NCI-H510A (cell line): ENCODE measurements at places on chromosomes 6 and 20.

DNA sequence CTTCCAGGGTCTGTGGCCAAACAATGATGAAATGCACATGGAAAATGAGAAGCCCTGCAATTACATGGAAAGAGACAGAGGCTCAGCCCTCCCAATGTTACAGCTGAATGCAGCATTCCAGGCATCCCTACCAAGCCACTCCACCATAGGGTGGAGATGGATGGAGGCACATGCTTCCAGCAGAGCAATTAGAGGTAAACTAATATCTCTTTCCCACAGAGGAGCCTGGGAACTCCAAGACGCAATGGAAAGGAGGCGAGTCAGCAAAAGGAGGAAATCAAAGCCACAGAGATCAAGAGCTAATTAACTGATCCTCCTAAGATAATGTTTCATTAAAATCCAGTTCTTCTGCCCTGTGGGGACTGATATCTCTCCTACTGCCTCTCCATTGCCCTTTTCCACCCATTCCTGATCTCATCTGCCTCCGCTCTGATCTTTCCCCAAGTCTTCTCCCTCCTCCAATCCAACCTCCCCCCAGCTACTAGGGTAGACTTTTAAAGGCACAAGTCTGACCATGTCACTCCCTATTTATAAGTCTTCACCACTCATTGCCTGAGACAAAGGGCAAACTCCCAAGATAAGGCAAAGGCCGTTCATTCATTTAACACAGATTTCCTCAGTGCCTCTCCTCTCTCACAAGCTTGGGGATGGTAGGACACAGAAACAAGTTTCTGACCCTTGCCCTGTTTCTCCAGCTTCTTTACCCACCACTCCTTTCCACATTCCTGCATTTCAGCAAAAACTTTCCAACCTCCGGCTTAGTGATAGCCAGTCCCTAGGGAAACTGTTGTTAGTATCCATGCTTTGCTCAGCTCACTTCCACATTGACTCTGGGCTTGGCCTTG, 14.3 kb upstream of the KCNB1 start:
- no peak for DNase-seq

DNA sequence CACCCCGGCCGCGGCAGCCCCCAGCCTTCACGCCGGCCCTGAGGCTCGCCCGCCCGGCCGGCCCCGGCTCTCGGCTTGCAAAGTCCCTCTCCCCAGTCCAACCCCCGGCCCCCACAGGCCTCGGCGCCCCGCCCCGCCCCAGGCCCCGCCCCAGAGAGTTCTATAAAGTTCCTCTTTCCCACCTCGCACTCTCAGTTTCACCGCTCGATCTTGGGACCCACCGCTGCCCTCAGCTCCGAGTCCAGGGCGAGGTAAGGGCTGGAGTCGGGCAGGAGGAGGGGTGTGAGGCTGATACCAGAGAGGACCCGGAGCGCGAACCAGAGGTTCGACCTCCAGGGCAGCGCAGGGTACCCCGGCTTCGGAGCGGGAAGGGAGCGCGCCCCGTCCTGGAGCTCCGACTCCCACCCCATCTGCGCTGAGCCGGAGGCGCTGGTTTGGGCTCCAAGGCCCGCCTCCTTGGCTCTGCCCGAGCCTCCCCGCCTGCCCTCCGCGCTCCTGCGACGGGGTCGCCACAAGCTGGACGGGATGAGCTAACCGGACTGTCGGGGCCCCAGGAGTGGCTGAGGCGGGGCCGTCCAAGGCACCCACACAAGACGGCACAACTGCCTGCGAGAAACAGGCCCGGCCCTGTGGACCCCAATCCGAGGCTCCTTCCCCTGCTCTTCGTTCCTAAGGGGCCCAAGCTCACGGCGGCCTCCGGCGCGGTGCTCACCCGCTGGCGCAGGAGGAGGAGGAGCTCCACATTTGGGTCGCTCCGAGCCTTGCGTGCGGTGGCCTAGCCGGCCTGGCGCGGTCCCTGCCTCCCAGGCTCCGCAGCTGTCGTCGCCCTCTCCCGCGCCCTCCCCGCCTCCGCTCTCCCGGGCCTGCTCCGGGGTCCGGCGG, at the start of gene IRF4:
Gene IRF4, plus strand, starts transcription at position 194 of the 882 bp plus-strand sequence. CDS start 1,401 bp downstream, outside the sequence.
- DNase-seq: no peak

DNA sequence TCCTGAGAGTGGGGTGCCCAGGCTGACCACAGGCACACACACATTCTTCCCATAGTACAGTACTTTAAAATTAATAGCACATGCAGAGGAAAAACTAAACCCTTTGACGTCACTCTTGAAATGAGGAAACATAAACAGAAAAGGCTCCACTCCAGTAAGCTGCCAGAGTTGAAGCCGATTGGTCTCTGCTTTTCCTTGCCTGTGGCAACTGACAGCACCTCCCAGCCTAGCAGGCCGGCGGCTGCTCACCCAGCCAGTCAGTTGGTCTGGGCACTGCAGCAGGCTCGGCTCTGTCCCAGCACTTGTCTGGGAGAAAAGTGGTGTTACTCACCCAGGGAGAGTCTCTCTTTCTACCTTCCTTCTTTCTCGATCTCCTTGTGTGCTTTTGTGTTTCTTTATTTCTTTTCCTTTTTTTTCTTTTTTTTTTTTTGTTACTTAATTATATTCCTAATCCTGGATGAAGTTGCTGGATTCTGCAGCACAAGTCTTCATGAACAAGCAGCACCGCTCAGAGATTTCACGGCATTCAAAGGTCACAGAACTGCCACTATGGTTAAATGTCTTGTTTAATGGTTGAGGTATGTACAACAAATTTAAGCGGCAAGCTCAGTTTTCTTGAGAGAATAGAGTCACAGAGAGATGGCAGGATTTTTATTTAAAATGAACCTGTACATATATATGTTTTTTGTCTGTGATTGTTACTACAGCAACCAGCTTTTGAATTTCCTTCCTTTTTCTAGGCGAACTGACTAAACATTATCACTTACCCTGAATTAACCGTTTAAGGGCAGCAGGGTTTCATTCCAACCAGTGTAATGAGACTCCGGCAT, at the start of gene PDE7B:
Gene PDE7B, plus strand, starts transcription at position 260 of the 830 bp plus-strand sequence.
- peak; percentile 18 for DNase-seq

DNA sequence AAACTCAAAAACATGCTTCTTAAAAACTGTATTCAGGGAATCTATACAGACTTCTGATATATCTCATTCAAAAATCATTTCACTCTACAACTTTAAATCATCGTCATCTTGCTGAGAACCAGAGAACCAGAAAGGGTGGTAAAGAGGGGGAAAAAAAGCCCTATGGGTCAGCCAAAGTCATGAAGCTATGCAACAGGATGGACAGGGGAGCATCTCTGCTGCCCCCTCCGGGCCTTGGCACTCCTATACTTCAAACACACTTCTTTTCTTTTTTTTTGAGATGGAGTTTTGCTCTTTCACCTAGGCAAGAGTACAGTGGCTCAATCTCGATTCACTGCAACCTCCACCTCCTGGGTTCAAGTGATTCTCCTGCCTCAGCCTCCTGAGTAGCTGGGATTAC, 73.5 kb upstream of the NFATC2 start:
- no peak for DNase-seq

DNA sequence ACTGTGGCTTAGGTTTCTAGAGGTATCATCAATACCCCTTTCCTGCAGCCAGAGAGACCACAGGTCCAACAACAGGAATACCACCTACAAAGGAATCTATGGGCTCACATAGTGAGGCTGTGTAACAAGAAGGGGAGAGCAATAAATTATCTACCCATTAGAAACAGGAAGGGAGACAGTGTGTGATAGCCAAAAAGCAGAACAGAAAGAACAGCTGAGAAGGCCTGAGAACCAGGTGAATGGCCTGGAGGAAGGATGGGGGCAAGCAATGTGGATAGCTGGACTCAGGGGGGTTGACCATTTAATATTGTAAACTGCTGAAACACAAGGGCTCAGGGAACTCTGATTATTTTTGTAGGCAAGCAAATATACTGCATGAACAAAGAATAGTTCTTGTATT, 628.2 kb downstream of the COL12A1 start:
- no peak for DNase-seq

DNA sequence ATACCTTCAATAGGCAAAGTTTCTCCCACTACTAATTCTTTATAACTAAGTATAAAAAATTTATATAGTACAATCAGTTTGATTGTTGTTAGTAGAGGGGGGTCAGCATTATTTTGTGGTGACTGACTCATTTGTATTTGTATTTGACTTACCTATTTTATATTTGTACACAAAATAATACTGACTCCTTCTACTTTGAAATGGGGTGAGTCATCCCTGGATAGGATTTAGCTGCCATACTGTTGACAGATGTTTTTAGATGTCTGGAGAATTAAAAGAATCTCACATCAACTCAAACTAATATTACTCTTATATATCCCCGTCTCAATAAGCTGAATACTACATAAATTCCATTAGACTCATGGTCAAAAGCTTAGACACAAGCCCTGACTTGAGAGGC, 114.9 kb downstream of the FRK start:
- DNase-seq: no peak

GRCh38 chr6:111256646-111257045, 169.3 kb downstream of the SLC16A10 start:
- DNase-seq: no peak

DNA sequence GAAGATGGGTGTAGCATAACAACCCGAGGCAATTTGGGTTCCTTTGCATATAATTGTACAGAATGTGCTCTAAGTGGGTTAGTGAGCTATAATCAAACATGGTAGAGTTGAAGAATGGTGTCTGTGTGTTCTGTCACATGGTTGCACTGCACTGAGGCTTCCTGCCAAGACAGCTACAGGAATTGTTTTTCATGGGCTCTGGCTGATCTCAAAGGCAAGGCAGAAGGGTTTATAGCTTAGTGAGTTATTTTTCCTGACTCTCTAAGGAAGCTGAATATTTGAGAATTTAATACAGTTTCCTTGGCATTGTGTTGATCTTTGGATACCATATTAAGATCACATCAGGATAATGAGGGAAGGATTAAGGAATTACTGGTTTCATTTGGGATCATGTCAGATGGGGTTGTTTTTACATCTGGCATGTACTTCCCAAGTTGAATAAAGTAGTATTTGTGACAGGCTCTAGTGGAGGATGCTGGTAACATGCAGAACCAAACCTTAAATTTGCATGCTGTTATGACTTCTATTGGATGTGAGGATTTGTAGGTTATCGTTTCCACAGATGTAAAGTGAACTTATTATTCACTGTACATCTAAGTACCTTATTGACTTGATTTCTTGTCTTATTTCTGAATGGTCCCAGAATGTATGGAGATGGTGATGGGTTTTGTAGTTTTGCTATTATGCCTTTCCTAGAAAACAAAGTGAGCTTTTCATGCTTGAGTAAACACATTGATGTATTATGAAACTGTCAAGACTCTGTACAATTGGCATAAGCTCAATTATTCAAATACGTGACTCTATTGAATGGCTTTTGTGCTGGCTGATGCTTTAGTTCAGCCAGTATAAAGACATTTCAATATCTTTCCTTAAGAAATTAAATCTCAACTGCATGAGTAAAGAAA, 43.3 kb downstream of the LRRC1 start:
- no peak for DNase-seq

- DNase-seq: no peak
Measured at GRCh38 chr6:164097551-164098398, 683.3 kb downstream of the QKI start.

DNA sequence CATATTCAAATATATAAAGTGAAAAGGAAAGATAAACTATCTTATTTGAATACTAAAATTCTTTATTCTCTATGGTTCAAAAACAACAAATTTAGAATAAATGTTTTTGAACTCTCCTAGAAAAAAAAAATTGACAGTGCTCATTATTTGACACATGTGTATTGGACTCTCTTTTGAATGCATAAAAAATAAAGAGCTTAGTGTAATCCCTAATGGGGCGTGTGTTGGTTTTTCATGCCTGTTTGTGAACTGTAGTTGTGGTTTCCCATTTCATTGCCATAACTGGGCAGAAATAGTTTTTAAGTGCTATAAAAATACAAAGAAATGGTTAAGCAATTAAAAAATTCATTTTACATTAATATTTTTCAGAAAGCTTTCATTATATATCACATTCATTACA, 101.3 kb downstream of the REV3L start:
- no peak for DNase-seq

DNA sequence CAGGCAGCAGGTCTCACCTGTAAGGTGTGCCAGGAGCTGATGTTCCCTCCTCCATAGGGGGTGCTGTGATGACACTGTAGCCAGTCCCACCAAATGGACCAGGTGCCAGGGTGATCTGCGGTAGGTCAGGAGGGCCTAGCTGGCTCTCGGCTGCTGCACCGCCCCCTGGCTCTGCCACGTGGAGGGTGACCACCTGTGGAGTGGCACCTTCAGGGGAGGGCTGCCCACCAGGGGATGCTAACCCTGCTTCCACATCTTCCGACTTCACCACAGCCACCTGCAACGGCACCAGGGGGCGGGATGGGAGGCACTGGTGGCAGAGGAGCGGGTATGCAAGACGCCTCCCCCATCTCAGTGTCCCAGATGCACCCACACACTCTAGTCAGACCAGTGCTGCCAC, 18.3 kb downstream of the ZNF335 start:
- no peak for DNase-seq

DNA sequence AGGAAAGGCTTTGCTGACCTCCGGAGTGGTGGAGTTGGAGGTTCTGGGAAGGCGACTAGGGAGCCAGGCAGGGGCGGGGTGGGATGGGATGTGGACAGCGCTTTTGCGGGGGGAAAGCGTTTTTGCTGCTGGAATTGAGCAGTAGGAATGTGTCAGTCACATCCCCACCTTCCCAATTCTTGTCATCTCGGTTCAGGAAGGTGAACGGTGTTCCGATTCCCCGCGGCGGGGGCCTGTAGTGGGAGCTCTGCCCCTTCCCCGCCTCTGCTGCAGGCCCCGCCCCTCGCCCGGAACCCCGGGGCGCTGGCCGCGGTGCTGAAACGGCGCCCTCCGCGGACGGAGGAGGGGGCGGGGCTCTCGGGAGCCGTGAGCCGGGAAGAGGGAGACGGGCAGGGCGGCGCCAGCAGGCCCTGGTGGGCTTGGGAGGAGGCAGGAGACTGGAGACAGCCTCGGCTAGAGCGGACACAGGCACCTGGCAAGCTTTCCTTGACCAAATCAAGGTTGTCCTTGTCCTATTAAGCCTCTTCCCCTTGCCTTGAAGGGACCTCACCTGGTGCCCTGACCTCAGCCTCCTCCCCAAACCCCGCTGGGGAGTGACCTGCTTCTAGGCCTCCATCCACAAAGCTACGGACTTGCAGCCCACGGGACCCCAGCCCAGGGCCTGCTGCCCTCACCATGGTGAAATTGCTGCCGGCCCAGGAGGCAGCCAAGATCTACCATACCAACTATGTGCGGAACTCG, at the start of gene LHFPL5:
Gene LHFPL5, plus strand, starts transcription at position 357 of the 741 bp plus-strand sequence. Its CDS starts 319 bp downstream, at position 676.
- peak; percentile 79 for DNase-seq

DNA sequence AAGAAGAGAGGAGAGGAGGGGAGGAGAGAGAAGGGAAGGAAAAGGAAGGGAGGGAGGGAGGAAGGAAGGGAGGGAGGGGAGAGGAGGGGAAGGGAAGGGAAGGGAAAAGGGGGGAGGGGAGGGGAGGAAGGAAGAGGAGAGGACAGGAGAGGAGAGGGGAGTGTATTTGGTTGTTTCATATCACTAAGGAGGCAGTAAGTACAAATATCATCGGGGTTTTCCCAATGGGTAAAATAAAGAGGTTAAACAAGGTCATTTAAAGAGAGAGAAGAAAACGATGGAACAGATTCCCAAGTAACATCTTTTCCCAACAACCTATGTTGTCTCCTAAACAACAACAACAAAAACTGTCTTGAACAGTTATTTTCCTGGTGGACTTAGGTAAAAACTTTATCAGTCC, 43.6 kb downstream of the MBOAT1 start:
- no peak for DNase-seq
